D721Med (cell line): ENCODE measurements at places on chromosomes 1 and 21.

DNA sequence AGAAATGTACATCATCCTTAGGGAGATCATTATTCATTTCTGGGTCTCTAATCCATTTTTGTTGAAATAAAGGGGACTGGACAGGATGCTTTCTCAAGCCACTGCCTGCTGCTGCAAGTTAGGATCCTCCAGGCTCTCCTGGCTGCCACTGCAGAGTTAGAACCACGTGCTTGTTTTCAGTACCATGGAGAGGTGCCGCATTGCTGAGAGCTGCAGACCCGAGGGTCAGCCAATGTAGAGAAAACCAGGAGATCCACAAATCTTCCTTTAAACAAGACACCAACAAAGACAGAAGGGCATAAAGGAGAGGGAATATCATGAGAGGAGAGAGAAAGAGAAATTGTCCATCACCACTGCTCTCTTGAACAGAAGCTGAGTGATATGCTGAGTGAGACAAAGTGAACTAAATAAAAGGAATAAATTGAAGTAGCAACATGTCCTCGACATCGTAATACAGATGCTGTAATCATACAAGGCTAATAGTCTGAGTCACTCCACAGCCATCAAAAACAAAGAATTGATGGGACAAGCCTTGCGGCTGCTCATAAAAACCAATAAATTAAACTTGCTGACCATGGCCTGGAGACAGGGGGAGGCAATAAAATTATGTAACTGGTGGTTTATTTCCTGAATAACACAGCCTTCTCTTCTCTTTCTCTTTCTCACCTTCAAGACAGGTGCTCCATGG, 255.7 kb downstream of the OMA1 start:
- DNase-seq, result no peak

DNA sequence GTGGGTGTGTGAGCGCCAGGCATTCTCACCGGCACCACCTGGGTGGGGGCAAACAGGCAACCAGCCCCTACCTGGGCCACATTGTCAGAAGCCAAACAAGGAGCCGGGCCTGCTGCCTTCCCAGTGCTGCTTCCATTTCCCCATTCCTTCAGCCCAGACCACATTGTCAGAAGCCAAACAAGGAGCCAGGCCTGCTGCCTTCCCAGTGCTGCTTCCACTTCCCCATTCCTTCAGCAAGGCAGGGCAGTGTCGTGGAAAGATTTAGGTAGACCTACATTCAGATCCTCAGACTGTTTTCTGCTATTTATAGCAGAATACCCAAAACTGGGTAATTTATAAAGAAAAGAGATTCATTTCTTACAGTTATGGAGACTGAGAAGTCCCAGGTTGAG, 47.0 kb upstream of the EFHD2 start:
- DNase-seq, result no peak

DNA sequence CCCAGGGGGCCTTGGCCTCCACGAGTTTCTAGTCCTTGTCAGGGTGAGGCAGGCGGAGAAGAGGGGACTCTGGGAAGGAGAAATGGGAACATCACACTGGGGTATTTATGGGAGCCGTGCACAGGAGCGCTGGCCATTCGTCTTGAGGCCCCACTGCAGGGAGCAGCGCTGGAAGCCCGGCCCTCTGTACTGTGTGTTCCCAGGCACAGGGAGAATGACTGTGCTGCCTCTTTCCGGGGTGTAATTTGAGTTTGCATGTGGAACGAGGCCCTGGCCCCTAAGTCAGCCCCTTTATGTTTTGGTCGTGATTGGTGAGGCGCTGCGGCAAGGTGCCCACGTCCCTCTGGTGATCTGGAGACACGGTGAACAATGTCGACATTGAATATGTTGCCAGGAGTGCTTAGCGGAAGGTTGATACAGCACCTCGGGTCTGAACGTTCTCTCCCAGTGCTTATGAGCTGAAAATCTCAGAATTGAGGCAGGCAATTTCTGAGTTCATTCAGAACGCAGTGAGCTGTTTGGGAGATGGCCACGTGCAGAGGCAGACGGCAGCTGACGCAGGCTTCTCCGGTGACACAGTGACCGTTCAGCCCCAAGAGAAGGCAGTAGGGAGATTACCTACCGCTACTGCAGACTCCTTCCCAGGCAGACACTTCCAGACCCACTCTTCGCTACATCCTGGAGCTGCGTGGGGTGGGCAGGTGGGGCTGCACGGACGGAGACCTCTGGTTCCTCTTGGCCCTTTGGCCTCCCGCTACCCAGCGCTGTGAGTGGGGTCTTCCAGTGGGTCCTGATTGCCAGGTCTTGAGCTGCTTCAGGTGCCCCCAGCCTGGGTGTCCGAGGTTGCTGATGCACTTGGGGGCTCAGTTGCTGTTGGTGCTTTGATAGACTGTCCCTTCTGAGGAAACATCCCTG, 265.8 kb downstream of the CAMTA1 start:
- no peak for DNase-seq

DNA sequence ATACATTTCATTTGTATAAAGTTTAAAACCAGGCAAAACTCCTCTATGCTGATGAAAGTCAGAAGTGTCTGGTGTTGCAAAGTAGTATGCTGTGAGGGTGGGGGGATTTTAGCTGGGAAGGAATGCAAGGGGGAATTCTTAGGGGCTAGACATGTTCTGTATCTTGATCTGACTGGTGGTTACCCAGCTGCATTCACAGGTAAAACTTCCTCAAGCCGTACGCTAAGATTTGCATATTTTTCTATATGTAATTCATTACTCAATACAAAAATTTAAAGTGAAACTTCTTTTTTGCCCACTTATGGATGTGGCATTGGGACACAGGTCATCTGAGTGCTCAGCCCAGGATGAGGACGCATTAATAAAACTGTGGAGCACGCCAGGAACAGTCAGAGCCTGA, 323.3 kb downstream of the PAPPA2 start:
- DNase-seq, result no peak

GRCh38 chr1:7616076-7616832, 154.8 kb upstream of the VAMP3 start:
- DNase-seq, result no peak

DNA sequence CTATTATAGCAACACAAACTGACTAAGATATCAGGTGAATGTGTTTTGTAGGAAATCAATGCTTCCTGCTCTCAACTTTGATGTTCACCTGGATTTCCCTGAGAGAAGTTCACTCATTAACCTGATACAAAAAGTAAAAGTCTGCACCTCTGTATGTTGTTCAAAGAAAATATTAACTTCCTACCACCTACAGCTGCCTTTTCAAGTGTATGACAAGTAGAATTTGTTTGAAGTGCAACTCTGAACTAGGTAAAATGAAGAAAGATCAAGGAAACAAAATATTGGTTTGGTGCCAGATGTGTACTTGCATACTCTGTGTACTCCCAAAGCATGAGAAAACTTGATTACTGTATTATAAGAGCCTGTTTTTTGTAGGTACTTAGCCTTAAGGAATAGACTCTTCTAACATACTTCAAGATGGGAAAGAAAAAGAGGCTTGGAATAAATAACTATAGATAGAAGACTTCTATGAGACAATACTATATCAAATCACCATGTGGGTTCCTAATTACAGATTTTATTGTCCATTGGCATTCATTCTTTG, 193.4 kb downstream of the APP start:
- DNase-seq, result no peak

GRCh38 chr1:216815260-216816131, 92.3 kb upstream of the ESRRG start:
- DNase-seq, result no peak

GRCh38 chr1:27068922-27069321, 56.3 kb upstream of the TENT5B start:
- no peak for DNase-seq

GRCh38 chr1:173422456-173422976, 54.6 kb upstream of the PRDX6 start:
- DNase-seq, result no peak

- DNase-seq, result no peak
Measured at GRCh38 chr1:50996083-50996482, 26.0 kb downstream of the CDKN2C start.

GRCh38 chr1:246208105-246208504, 299.0 kb downstream of the SMYD3 start:
- DNase-seq, result no peak

GRCh38 chr1:220952961-220953643, 73.9 kb downstream of the HLX start:
- no peak for DNase-seq

GRCh38 chr1:11280719-11281376, 7.8 kb downstream of the UBIAD1 start:
- no peak for DNase-seq

DNA sequence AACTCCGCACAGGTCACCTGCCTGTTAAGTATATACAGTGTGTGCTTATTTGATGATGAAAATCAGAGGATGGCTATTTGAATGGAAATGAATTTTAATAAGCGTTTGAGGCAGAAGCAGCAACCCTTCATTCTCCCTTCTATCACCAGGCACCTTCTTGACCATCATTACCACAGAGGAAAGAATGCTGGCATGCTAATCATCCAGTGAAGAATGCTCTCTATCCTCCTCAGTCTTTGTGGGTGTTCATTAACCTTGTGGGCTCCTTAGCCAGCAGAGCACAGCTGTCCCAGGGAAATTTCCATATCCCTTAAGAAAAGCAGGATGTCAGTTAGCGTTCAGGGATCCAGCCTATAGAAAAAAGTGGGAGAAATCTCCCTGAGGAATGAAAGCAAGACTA, 428.0 kb upstream of the CAMK1G start:
- no peak for DNase-seq

- DNase-seq, result no peak
Measured at GRCh38 chr1:156866249-156866909, 5.7 kb downstream of the NTRK1 start.

- DNase-seq, result no peak
Measured at GRCh38 chr1:14696761-14697160, 98.3 kb downstream of the KAZN start.

GRCh38 chr1:31591425-31592093, 15.2 kb downstream of the TINAGL1 start:
- no peak for DNase-seq

GRCh38 chr1:151060007-151060656, at the start of gene MLLT11:
MLLT11 (plus strand) TSS chr1:151060397; CDS start chr1:151067225, 6,828 bp downstream.
- peak; percentile 81 for DNase-seq

DNA sequence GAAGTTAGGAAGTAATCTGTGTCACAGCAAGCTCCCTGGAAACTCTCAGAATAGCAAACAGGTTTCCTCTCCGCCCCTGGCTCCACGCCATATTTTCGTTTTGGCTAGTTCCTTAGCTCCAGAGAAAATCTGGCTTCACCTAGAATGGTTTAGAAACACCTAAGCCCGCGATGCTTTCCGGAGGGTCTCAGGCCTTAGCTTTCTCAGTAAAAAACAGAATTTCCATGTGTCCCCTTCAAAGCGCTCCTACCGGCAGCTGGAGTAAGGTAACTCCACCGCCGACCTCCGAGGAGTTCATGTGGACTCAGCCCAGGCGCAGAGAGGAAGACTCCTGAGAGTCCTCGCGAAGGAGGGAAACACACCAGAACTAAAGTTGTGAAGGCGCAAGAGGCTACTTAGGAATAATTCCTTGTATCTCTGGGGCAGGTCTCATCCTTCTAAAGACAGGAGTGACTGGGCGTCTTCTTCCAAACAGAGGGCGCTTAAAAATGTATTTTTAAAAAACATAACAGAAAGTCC, 406 bp downstream of the KIAA0040 start:
- DNase-seq, result no peak

- DNase-seq, result peak; percentile 98
Measured at GRCh38 chr1:156746728-156747631, 4.5 kb downstream of the HDGF start.

DNA sequence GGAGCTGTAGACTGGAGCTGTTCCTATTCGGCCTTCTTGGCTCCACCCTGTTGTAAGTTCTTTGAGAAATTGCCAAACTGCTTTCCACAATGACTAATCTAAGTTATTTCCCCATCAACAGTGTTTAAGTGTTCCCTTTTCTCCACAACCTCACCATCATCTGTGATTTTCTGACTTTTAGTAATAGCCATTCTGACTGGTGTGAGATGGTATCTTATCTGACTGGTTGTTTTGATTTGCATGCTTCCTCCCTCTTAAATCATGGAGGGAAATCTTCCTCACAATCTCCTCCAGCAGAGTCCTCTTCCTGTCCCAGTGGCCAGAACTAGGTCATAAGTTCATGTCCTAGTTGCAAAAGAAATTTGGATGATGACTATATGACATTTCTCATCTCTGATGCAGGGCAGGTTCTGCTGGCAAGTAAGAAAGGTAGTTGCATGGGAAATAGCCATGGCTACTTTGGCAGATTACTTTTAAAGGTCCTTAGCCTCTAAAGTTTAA, 294.0 kb downstream of the LRRC40 start:
- DNase-seq, result no peak

GRCh38 chr1:6747674-6748073, 37.6 kb upstream of the CAMTA1 start:
- DNase-seq, result no peak

GRCh38 chr21:16708101-16708835, 804.6 kb upstream of the CXADR start:
- DNase-seq, result no peak

- DNase-seq, result no peak
Measured at GRCh38 chr1:86155051-86155806, 1.3 kb downstream of the COL24A1 start.

GRCh38 chr1:191151321-191151807, 673.7 kb upstream of the BRINP3 start:
- no peak for DNase-seq

DNA sequence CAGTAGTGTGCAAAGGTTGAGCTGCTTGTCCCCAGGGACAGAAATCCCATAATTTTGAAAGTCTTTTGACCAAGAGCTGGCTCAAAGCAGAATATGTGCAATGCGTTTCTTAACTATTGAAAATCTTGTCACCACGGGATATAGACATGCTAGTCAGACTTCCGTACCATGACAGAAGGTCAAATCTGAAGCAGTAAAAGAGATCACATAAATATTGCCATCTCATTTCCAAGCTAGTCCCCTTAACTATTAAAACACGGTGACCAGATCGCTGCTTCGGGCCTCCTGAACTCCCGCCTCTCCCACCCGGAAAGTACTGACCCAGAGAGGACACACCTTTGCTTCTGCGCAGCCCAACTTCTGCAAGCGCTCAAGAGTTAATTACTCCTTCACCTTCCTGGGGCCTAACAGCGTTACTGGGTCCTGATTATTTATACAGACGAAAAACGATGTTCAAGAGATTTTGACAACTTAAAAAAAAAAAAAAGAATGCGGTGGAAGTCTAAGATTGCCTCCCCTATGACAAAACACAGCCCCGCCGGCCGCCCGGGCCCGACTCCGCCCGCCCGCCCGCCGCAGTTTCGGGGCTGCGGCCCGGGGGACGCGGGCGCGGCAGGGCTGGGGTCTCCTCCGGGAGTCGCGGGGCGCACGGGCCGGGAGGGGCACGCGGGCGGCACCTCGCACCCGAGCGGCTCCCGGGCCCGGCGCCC, 692 bp downstream of the SORT1 start:
- DNase-seq, result no peak

DNA sequence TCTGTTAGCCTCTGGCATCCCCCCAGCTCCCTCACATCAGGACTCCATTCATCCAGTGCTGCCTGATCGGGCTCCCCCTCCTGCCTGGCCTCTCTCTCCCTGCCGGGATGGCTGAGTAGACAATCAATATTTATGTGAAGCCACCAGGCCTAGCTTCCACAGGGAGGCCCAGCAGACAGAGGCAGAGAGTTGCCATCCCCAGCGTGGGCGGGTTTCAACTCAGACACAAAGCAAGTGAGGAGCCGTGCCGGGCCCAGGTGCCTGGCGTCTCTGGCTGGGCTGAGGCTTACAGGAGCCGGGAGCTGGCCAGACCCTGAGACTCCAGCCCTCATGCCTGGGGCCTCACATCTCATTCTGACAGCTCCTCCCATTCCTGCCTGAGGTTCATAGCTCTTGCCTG, 34.5 kb upstream of the ATP2B4 start:
- no peak for DNase-seq

GRCh38 chr21:41722052-41723018, 44.5 kb downstream of the RIPK4 start:
- DNase-seq, result no peak
